ENCODE measurements at places on chromosomes 2 and 18.
A peak's percentile ranks its signal among the peaks of the same experiment; 100 is the strongest.

DNA sequence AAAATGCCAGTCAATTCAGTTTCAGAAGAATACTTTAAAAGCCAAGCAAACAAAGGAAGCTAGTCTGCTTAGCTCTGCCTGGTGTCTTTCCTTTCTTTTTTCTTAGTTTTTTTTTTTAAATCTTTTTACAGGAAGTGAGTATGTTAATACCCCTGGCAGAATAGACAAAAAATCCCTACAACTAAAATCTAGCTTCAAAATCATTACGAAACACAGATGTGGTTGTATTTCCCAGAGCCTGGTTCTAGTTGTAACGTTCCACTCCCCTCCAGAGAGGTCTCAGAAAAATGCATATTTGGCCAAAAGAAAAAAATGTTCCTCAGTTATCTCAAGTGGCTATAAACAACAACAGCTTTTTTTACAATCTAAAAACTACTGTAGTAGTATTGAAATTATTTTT lies 202.1 kb upstream of the RND3 start:
- DNase-seq, result no peak

DNA sequence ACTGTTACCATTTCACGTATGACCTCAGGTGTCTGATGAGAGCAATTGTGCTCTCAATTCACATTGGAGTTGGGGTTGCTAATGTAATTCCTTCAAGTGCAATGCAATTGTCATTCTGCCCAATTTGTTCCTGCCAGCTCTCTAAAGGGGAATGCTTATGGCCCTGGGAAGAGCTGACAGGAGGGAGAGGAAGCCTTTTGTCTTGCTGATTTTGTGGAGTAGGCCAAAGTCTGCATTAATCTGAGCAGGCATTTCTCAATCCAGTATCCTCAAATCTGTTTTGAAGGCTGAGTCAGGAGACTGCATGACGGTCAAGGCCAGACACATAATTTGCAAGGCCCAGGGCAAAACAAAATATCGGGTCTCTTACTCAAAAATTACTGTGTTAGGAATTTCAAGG lies 326.4 kb upstream of the SPHKAP start:
- DNase-seq, result no peak

DNA sequence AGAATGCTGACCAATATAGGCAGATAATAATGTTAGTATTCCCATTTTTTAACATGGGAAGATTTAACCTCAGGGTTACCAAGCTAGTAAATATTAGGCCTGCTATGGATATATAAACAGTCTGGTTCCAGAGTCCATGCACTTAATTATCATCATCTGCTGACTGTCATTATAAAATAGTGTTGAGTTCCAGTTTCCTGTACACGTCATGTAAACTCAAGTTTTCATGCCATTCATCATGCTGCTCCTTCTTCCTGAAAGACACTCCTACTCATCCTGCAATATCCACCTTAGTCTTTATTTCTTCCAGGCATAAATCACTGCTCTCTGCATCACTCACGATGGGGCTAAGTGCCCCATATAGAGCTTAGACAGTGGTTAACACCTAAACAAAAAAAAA lies 420.8 kb upstream of the SPHKAP start:
- DNase-seq, result peak; percentile 14

- no peak for DNase-seq
These were observed 100.1 kb upstream of the ARL4C start for GRCh38 chr2:234596696-234597575.

DNA sequence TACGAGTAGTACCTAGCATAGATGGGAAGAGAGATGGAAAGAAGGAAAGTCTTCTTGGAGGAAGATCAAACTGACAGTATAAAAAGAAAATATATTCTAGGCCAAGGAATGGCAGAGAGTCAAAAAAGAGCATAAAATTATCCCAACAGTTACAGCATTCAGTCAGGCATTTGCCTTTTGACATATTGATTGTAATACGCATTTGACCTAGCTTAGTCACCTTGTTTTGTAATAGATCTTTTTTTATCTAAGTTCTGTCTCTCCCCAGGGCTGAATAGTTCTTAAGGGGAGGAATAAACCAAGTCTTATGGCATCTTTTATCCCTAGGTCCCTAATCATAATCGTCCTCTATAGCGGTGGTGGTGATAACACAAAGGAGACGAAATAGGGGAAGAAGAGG lies 657.3 kb upstream of the PIK3C3 start:
- no peak for DNase-seq

- DNase-seq, result no peak
These were observed 289.0 kb upstream of the TFPI start for GRCh38 chr2:187842978-187843847.

GRCh38 chr18:12074736-12075135 lies 18.9 kb upstream of the ANKRD62 start:
- DNase-seq, result no peak

GRCh38 chr18:42925036-42925435 lies 190.4 kb downstream of the RIT2 start:
- peak; percentile 19 for DNase-seq

GRCh38 chr2:120132691-120133090 lies 90.5 kb downstream of the TMEM185B start:
- DNase-seq, result no peak

All from lung (tissue), 17 donors.